ENCODE measurements at places on chromosomes 7 and 10.

- no peak for DNase-seq
Measured at GRCh38 chr7:111521660-111522059, 40.6 kb downstream of the IMMP2L start.

DNA sequence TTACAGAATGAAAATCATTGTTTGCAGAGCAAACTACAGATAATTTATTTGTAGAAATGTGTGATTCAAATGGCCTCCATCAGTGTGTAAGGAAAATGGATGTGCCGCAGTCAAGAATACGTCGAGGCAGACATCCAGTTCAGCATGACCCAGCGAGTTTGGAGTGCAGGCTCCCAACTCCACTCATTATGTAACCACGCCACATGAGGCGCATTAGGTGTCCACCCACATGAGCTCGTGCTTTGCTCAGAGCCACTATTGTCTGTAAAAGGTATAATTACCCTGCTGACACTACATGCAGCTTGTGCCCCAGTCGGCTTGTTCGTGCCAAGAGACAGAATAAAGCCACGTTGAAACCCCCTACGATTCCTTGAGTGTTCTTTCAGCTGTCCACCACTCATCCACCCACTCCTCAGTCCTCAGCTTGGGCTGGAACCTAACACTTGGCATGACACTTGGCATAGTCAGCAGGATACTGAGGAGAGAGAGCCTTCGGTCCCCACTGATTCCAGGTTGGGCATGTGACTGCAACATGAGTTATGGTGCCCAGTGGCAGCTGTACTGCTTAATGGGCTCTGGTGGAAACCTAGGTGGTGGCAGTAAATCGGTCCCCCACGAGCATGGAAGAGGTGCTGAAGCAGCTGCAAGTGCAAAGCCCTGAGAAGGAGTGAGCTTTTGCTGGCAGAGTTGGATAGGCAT, 102.7 kb downstream of the BICC1 start:
- DNase-seq, result no peak

- DNase-seq, result no peak
Measured at GRCh38 chr7:150716368-150716767, at the start of gene GIMAP1. GIMAP1 (plus strand) TSS chr7:150716613; CDS start chr7:150719048, 2,435 bp downstream.

DNA sequence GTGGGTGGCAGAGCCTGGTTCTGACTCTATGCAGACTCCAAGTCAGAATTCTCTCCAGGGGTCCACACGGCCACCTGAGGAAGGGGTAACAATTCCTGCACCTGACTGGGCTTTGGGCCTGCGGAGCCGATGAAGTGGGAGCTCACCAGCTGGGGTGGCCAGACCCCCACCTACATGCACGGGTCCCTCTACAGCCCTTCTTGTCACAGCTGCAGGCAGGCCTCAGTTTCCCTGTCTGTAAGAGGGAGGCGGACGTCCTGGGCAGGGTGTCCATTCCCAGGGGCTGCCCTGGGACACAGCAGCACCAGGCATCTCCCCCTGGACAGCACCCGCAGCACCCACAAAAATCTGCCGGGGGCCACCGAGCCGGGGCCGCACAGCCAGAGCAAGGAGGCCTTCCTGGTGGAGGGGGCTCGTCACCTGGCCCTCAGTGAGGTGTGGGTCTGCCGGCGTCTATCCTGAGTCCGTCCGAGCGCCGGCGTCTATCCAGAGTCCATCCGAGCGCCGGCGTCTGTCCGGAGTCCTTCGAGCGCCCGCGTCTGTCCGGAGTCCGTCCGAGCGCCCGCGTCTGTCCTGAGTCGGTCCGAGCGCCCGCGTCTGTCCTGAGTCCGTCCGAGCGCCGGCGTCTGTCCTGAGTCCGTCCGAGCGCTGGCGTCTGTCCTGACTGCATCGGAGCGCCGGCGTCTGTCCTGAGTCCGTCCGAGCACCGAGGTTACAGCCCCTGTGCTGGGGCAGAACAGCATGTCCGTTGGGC, 65.1 kb downstream of the PDGFA start:
- no peak for DNase-seq

DNA sequence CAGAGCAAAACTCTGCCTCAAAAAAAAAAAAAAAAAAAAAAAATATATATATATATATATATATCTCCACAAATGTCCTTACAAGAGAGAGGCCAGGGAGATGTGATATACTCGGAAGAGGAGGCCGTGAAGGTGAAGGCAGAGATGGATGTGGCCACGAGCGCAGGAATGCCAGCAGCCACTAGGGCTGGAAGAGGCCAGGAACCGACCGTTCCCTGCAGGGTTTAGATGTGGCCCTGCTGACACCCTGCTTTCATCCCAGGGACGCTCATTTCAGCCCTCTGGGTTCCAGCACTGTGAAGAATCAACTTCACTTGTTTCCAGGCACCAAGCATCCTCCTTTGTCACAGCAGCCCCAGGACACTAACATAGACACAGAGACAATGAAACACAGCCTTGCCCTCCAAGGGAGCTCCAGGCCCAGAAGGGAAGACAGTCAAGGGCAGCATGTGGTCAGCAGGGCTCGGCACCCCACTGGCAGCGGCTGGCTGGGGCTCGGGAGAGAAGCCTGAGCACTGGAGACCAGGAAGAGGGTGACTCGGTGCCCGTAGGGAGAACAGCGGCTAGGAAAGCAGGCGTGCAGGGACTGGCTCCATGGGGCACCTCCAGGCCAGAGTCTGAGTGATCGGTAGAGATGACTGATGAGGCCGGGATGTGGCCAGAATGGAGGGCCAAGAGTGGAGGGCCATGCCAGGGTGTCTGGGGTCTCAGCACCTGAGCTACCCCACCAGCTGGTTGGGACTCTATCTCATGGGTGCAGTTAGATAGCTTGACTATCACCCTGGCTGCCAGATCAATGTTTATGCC, 7.6 kb downstream of the WDR86 start:
- DNase-seq, result no peak

- no peak for DNase-seq
Measured at GRCh38 chr7:22194658-22195273, 162.2 kb downstream of the RAPGEF5 start.

GRCh38 chr7:77335581-77335980, 80.6 kb downstream of the GSAP start:
- DNase-seq, result peak; percentile 35

- DNase-seq, result peak; percentile 80
Measured at GRCh38 chr7:50534690-50535290, 30.4 kb downstream of the DDC start.

GRCh38 chr10:29420744-29421143, 131.9 kb downstream of the LYZL1 start:
- no peak for DNase-seq

DNA sequence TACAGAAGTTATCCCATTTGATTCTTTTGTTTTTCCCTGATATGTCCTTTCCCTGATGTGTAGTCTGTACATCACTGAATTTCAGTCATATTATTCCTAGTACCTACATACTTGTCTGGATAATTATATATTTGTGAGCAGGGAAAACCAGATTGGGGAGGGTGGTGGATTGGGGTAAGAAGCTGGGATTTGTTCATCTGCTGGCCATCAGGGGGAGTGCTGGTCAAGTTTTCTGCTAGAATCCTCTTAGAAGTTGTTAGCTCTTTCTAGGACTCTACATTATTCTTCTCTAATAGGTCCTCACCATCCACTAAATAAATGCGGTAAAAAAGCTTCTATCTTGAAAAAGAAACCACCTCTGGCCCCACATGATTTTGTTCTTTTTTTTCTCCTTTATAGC, 232.7 kb upstream of the TAC1 start:
- peak; percentile 0 for DNase-seq

DNA sequence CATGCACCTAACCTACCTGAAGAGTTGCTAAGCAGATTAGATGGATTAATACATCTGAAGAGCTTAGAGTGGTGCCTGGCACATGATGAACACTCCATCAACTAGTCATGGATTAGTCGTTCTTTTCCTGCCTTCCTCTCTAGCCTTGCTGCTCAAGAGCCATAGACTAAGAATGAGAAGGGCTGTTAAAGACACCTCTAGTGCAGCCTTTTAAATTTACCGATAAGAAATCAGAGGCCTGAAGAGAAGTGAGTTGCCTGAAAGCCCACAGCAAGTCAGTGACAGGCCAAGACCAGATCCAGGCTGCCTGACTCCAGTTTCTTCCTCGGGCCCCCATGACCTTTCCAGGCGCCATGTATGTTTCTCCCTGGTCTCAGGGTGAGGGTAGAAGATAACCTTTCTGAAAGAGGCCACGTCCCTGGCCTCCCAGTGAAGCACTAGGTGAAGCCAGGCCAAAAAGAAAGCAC, 6.5 kb downstream of the TSPAN15 start:
- DNase-seq, result no peak

All from MG63 (cell line).